DMS79 treated with DMSO at 0.1 percent for 48 hours (cell line): ENCODE measurements at places on chromosomes 3 and 15.

DNA sequence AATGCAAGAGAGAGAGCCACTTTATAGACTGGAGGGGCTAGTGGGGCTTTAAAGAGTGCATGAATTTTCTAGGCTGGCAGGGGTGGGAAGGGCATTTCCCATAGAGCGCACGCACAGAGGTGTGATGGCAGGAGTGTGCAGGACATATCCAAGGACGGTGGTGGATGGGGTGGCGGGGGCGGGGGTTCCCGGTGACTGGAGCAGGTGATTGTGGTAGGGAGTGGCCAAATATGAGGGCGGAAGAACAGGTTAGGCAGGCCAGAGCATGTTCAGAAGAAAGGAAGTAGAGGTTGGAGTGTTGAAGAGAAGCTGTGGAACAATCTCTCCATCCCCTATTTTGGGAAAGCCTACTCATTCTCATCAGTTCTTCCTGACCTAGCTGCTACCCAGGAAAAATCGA lies 18.1 kb downstream of the FAM81A start:
- peak; percentile 1 for DNase-seq

GRCh38 chr3:20073683-20074082 lies 33.4 kb downstream of the KAT2B start:
- DNase-seq, result no peak

GRCh38 chr15:57692709-57693108 lies 13.8 kb upstream of the POLR2M start:
- DNase-seq, result no peak

DNA sequence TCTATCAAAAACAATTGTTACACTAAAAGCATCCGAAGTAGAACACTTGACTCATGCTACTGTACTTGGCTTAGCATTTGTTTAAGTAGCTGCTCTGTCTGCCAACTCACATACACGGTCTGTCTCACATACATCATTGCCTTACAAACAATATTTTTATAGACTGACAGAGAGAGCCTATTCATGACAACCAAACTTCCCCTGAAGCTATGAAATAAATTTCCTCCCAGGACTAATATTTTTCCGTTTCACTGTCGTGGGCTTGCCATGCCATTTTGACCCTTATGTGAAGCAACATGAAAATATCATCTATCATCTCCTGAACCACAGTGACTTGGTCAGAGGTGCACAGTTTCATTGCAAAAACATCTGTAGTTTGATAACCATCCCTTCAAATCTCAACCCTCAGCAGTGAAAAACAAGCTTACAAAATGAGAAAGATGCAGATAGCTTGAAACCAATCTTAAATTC lies 66.5 kb upstream of the PYGO1 start:
- DNase-seq, result no peak

GRCh38 chr3:122973893-122974615 lies 53.5 kb downstream of the SEMA5B start:
- no peak for DNase-seq
